ENCODE measurements at places on chromosomes 13 and 19. TPM values are rescaled to one million over a fixed set of nuclear protein-coding genes. Genes with fewer than 3 reads are reported as not detected.

The LYPD3 gene
- 3.0 TPM for total RNA-seq

The ZNF493 gene
- 10.8 TPM for total RNA-seq

The NLRP7 gene
- not detected for total RNA-seq

The C5AR1 gene
- 135 TPM for total RNA-seq

The C19orf67 gene
- not detected for total RNA-seq

The FCGBP gene
- total RNA-seq: 108 TPM

The PTGIR gene
- 7.2 TPM for total RNA-seq

The FFAR3 gene
- 1.4 TPM for total RNA-seq

The KIR3DL2 gene
- not detected for total RNA-seq

The NAA16 gene
- 12.8 TPM for total RNA-seq

The CRX gene
- total RNA-seq: not detected

The GAPDHS gene
- total RNA-seq: not detected

The ZNF878 gene
- not detected for total RNA-seq

The SYNGR4 gene
- total RNA-seq: not detected

The SHFL gene
- 29.3 TPM for total RNA-seq

The VSTM1 gene
- total RNA-seq: not detected

The EDNRB gene
- 144 TPM for total RNA-seq

The CYP4F8 gene
- not detected for total RNA-seq

The ZNF682 gene
- total RNA-seq: 4.3 TPM

The ZNF490 gene
- 4.6 TPM for total RNA-seq

The CGB1 gene
- not detected for total RNA-seq

The USHBP1 gene
- 11.3 TPM for total RNA-seq

The GNG7 gene
- 1.7 TPM for total RNA-seq

The ADAMTSL5 gene
- 1.8 TPM for total RNA-seq

The COX6B2 gene
- total RNA-seq: not detected

The N4BP2L1 gene
- 10.1 TPM for total RNA-seq

The NALCN gene
- 0.19 TPM for total RNA-seq

The PROZ gene
- not detected for total RNA-seq

The DCT gene
- total RNA-seq: 0.26 TPM

The TMEM205 gene
- total RNA-seq: 54.3 TPM

The MIA gene
- not detected for total RNA-seq

The TSKS gene
- 1.0 TPM for total RNA-seq

The ZNF90 gene
- total RNA-seq: 1.5 TPM

The POLR1D gene
- total RNA-seq: 63.0 TPM

The FBXW9 gene
- 4.4 TPM for total RNA-seq

The MBD3L2 gene
- not detected for total RNA-seq

The KLK3 gene
- not detected for total RNA-seq

The C2CD4C gene
- total RNA-seq: 5.9 TPM

The ZNF253 gene
- total RNA-seq: 6.5 TPM

The FAM124A gene
- 11.5 TPM for total RNA-seq

The INTS6 gene
- 39.8 TPM for total RNA-seq

The POGLUT2 gene
- 3.8 TPM for total RNA-seq

The EHD2 gene
- 327 TPM for total RNA-seq

The PSG6 gene
- not detected for total RNA-seq

The B9D2 gene
- total RNA-seq: 3.5 TPM

The ATP4A gene
- not detected for total RNA-seq

The SPTBN4 gene
- 6.1 TPM for total RNA-seq

The SULT2A1 gene
- not detected for total RNA-seq

The FOSB gene
- 907 TPM for total RNA-seq

The SYT5 gene
- total RNA-seq: not detected

The EFNA2 gene
- total RNA-seq: not detected

The PRX gene
- 2.3 TPM for total RNA-seq

The IGFL2 gene
- total RNA-seq: not detected
